COR-L47 (cell line): ENCODE measurements at places on chromosomes 3 and 15.
A peak's percentile ranks its signal among the peaks of the same experiment; 100 is the strongest.

- peak; percentile 27 for DNase-seq
Observed at GRCh38 chr15:78681281-78682003, 40.4 kb upstream of the CHRNB4 start.

GRCh38 chr3:123785602-123786001, 98.5 kb downstream of the MYLK start:
- DNase-seq, result no peak

- no peak for DNase-seq
Observed at GRCh38 chr3:125191730-125192129, 20.8 kb downstream of the SLC12A8 start.

DNA sequence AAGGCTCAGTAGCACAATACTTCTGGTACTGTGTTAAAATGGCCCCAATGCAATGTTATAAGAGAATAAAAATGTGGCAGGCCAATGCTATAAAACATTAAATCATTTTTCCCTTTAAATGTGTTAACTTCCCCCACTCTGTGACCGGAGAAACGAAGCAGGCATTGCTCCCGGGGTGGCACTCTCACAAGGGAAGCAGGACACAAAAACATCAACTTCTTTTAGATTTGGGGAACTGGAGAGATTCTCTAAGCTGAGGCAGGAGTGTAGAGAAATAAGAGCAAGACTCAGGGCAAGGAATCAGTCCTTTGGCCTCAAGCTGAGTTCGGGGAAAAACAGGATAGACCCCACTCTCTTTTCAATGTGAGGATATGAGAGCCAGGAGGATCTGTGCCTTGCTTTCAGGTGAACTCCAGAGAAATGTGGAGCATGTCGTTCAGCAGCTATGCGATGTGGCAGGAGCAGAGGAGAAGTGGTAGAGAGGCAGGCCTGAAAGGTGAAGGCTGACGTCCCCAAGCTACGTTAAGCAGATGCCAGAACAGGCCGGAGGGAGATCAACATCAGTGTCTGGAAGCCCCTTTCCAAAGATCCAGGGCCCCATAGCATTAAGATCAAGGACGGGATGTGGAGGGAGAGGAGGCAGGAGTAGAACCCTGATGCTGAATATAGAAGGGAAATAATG, 160.2 kb downstream of the PLD1 start:
- no peak for DNase-seq

DNA sequence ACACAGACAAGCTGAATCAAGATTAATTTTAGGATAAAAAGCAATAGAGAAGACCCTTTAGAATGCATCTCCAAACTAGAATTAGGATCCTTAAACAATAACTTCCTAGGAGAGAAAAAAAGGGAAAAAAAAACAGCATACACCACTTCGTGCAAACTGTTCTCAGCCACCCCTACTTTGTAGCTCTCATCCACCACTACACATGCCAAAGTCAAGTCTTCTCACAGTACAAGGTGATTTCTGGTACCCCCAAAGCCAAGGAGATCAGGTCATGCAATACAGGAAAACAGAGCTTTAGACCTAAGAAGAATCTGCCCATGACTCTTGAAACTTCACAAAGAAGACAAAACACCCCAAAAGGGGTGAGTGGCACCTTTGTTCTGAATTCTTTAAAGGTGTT, 166.9 kb downstream of the SUCNR1 start:
- DNase-seq, result no peak

DNA sequence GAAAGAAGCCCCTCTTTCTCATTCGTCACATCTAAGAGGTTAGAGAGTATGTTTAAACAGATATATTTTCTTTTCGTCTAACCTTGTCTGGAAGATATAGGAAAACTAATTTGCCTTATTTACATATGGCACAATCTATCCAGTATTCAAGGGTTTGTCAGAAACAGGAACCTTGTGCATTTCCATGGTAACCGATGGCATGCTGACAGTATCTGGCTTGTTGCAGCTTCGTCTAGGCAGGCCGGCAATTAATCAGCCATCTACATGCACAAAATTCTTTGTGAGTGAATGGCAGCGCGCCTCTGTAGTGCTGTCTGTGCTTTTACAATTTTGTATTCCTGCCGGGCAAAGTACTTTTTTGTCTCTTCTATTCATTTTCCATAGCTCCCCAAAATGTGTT, 294.0 kb upstream of the SOX2 start:
- no peak for DNase-seq

- no peak for DNase-seq
Observed at GRCh38 chr15:65812467-65812866, 20.4 kb upstream of the DENND4A start.

GRCh38 chr3:187639927-187640568, 30.1 kb downstream of the SST start:
- DNase-seq, result no peak

GRCh38 chr3:78645628-78646310, 1122.0 kb downstream of the ROBO1 start:
- DNase-seq, result peak; percentile 41

DNA sequence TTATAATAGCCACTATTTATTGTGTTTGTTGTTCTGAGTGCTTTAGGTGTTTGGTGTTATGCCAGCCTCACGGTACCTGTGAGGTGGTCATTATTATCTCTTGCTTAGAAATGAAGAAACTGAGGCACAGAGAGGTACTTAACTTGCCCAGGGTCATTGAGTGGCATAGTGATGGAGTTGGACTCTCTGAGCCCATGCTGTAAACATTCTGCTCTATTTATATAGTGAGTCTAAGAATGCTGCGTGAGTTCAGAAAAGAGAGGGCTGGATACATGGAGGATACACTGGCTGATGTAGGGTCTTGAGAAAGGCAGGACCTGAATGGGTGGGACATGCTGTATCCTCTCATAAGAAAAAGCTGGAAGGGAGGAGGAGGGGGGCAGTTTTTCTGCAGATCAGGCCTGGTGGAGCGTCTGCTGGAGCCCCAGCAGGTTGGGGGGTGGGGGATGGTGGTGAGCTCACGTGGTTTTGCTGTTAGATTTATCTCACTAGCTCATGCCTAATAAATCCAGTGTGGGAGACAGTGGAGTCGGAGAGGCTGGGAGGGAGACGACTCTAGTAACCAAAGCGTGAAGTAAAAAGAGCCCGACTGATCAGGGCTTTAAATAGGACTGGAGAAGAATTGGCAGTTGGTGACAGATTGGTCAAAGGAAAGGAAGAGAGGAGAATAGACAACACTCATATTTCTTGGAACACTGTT, 16.0 kb downstream of the MED12L start:
- DNase-seq, result no peak

DNA sequence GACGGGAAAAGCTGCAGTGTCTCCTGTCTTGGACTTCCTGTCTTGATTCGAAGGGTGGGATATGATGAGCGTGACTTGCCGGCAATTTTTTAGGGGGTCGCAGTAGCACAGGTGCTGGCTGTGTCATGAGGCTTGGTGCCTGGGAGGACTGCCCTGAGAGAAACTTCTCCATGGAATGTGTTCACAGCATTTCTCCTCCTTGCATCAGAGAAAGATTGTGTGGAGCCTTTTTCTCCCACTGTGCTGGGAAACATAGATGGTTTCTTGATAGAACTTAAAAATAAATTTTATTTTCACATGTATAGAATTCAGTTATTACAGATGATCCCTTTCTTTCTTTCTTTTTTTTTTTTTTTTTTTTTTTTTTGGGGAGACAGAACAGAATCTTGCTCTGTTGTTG, 121.4 kb downstream of the KLHL25 start:
- DNase-seq, result no peak

DNA sequence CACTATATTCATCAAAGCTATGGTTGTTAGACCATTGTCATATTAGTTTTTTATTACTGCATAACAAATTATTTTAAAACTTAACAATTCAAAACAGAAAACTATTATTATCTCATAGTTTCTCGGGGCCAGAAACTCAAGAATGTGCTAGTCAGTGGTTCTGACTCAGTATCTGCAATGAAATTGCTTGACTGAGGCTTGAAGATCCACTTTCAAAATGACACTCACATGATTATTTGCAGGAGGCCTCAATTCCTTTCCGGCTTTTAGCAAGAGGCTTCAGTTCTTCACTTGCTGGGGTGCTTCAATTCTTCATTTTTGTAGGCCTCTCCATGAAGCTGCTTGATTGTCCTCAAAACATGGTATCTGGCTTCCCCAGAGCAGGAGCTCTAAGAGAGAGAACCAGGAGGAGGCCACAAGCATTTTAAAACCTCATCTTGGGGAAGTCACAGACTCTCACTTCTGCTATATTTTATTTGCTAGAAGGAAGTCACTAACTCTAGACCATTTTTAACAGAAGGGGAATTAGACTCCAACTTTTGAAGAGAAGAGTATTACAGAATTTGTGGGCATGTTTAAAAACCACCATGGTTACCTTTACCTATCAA, 383.7 kb downstream of the MFSD1 start:
- DNase-seq, result no peak

- no peak for DNase-seq
Observed at GRCh38 chr3:179503640-179504039, 52.4 kb upstream of the GNB4 start.

DNA sequence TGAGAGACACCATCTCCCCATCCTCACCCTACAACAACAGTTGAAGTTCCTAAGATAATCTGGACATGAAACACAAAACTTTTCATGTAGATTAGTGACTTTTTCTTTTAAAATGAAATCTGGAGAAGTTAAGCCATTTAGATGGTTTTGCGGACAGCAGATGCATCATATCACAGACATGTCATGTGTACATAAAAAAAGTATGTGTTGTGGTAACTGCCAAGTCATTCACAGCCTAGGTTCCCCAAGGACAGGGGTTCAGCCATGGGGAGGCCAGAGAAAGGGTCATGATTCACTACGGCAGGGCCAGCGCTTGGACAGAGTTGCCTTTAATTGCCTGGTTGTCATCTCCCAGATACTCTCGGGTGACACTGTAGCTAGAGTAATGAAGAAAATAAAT, 163.2 kb downstream of the PDZRN3 start:
- DNase-seq, result no peak

DNA sequence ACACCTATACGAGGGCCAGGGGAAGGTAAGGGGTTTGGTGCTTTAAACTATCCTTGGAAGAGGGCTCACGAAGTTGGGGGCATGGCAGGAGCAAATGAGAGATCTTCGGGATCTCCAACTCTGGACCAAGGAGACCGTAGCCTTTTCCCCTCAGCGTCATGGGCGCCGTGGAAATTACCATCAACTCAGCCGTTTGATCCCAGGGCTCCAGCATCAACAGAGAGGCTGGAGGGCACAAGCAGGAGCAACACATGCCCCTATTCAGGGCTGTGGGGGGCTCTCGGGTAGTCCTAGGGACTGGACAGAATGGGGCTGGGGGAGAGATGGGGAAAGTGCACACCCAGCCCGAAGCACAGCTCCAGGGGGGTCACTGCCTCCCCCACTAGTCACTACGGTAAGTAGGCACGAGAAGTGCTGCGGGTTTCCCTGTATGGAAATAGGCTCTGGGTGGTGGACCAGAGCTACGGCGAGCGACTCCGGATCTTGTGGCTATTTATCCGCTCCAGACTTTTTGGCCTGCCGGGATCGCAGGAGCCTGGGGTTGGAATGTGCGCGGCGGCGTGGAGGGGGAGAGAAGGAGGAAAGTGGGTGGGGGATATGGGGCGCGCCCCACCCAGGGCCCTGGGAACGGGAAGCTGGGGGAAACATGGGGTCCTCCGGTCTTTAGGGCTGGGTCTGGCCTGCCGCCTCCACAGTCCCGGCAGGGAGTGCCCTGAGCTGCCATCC, 539 bp upstream of the LAMB2 start:
- DNase-seq, result peak; percentile 37
